ENCODE measurements at places on chromosomes 5 and 9.

GRCh38 chr9:126225611-126226609 is 100.7 kb upstream of the MVB12B start:
- DNase-seq: no peak

DNA sequence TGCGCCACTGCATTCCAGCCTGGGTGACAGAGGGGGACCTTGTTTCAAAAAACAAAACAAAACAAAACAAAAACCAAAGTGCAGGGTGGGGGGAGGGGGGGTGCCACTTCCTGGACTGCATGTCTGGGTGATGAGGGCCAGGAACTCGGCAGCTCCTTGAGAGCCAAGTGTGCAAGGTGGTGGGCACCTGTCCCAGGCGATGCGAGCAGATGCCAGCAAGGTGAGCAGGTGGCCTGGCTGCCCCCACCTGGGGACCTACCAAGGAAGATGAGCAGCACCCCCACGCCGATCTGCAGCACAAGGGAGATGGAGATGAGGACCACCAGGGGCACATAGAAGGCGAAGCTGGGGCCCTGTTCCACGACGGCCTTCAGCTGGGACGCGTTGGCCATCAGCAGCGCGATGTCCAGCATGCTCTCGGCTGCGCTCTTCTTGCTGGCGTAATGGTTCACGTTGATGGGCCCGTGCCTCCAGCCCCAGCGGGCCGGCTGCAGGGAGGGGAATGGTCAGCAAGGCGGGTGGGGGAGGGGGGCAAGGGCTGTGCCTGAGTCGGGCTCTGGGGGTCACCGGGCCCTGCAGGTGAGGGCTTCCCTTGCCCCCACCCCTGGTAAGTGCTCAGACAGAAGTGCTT is 7.8 kb downstream of the NINJ1 start:
- DNase-seq: no peak

DNA sequence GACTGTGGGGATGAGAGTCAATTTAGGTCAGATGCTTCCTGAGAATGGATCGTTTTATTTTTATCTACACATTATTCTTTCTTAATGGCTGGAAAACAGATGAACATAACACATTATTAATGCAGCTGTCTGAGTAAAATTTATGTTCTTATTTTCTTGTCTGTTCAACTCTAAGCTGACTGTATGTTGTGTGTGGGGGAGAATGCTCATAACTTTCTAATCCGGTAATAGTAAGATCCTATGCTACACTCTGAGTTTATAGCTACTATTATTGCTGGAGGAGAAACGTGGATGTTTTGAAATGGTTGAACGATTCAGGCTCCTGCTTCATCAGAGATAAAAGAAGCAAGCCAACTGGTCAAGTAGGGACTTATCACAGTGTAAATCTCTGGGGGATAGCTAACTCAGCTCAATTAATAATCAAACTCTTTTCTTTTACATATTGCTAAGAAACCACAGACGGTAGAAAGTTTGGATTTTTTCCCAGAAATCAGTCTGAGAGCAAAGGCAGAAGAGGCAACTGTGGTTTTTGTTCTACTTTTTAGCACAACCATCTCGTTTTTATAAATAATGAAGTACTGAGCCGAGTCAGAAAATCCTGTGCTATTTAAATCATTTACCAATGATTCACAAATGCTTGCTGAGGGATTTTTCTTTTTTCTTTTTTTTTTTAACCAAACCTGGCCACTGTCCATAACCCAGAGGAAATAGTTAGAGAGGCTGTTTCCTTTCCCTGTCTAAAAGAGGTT is 265.0 kb upstream of the FAM174A start:
- no peak for DNase-seq

DNA sequence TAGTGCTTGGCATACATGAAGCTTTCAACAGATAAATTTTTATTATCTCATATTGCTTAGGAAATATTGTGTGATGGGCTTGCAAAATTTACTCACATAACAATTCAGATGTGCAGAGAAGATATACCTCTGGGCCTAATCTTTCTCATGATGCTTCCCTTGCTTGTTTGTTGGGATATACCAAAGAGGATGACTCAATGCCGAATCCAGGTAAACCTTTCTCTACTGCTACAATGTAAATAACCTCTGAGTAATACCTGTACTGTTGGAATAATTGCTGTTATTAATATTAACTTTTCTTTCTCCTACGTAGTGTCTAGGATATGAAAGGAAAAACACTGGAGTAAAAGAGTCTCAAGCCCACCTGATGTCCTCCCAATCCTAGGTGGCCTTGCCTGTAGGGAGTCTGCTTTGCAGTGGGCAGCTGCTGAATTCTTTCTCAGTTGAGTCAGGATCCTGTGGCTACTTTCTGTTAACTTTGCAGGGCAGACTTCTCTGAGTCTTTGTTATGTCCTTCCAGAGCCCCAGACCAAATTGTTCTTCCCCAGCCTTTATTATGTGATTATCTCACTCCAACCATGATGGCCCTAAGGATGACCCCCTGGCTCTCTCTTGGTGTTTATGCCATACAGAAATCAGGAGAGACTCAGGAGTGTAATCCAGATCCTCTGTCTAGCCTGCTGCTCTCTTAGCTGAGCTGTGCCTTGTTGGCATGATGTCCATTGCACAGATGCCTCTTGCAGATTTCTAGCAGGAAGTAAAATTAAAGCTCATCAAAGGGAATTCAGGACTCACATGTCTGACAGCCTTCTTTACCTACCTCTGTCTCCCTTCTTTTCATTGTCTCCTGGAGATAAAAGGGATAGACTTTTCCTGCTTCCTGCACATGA is 208.1 kb downstream of the SNX18 start:
- no peak for DNase-seq

DNA sequence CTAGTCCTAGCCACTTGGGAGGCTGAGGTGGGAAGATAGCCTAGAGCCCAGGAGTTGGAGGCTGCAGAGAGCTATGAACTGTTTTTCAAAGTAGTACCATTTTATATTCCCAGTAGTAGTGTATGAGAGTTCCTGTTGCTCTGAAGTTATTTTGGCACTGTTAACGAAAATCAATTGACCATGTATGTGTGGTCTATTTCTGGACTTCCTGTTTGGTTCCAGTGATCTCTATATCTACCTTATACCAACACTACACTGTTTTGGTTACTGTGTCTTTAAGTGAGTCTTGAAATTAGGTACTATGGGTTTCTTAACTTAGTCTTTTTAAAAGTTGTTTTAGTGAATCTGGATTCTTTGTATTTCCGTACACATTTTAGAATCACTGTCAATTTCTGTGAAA is 13.6 kb downstream of the SLF1 start:
- DNase-seq: no peak

DNA sequence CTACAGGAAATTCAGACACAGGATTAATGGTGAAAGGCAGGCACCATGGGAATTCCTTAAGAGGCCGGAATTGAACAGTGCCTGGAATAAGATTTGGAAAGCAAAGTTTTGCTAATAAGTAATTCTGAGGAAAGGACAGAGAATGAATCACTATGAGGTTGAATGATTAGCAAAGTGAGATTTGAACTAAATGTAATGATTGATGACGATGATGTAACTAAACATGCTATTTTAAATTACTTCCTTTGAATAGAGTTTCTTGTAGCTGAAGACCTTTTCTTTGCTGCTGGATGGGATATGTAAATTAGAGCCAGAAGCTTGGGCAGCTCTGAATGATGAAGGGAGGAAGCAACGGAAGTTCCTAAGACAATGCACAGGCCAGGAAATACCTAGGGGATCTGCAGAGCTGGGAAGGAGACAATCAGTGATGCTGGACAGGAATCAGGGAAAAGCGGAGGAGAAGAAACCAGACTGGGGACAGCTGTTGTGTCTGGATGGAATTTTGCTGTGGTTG is 482.0 kb downstream of the PSAT1 start:
- DNase-seq: no peak

DNA sequence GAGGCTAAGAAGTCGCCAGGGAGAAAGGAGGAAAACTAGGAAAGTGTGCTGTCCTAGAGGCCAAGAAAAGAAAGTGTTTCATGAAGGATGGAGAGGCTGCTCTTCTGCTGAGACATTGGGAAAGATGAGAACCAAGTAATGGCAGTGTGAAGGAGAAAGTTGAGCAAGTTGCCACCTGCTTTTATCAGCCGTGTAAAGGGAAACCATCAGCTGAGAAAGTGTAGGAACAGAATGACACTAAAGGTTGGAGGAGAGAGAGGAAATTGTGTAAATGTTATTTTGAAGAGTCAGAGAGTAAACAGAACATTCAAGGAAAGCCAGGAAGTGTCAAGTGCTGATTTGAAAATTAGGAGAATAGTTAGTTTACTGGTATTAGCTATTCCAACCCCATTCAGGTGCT is 125.0 kb downstream of the CEMIP2 start:
- no peak for DNase-seq

- DNase-seq: no peak
Observed at GRCh38 chr9:127022913-127023660, 99.3 kb downstream of the ANGPTL2 start.

- no peak for DNase-seq
Observed at GRCh38 chr5:958701-959571, 49.7 kb upstream of the NKD2 start.

DNA sequence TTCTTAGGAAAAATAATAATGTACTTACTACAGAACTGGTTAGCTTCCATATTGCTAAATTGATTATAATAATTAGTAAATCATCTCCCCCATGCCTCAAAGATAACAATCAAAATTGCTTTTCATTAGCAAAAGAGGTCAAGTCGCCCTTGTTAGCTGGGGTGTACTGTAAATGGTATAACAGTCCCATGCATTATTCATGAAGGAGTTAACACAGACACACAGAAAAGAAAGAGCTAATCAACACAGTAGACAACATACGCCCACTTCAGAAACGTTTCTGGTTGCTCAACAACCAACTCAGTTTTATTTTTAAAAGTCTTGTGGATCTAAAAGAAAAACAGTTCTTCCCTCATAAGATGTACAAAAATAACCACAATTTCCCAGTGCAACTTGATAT is 100.2 kb downstream of the MPDZ start:
- DNase-seq: no peak

GRCh38 chr5:6379246-6379645 is 899 bp upstream of the MED10 start:
- DNase-seq: no peak

- no peak for DNase-seq
Observed at GRCh38 chr9:78601957-78602565, 305.1 kb downstream of the PSAT1 start.

- peak; percentile 57 for DNase-seq
Observed at GRCh38 chr5:140362875-140363630, 3.1 kb downstream of the SLC4A9 start.

GRCh38 chr9:91166796-91167366 is 194.8 kb downstream of the AUH start:
- DNase-seq: no peak

DNA sequence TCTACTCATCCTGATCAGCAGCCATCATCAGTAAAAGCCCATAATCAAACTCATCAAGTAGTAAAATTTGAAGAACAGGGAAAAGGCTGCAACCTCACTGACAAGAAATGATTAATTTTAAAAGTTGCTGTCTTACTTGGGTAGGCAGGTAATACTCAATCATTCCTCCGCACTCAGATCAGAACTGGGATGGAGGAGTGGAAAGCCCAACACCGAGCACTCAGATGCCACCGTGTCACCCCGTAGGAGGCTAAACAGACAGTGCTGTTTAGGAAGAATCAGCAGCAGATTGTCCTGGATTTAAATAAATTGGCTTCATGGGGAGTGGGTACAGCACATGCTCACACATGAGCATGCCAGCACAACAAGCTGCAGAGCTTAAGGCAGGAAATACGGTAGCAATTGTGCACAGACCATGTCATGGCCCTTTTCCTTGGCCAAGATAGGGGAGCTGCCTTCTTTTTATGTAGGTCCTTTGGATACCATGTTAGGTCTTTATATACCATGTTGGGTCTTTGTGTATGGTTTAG is 92.6 kb upstream of the CDH6 start:
- DNase-seq: no peak

DNA sequence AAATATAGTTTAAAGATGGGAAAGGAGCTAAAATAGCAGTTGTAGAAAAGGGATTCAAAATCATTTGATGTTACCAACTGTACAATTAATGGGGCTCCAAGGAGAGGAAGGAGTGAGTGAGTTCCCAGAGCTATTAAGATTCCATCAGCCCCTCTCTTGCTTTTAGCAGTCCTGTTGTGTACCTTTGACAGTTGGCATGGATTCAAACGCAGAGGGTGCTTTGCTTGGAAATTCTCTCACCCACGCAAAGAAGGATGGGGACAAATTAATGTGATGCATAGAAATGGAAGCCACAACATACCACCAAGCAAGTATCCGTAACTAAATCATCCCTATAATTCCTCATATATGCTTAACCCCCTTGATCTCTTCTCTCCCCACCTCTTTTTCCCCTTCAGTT is 461.3 kb downstream of the EBF1 start:
- DNase-seq: no peak

DNA sequence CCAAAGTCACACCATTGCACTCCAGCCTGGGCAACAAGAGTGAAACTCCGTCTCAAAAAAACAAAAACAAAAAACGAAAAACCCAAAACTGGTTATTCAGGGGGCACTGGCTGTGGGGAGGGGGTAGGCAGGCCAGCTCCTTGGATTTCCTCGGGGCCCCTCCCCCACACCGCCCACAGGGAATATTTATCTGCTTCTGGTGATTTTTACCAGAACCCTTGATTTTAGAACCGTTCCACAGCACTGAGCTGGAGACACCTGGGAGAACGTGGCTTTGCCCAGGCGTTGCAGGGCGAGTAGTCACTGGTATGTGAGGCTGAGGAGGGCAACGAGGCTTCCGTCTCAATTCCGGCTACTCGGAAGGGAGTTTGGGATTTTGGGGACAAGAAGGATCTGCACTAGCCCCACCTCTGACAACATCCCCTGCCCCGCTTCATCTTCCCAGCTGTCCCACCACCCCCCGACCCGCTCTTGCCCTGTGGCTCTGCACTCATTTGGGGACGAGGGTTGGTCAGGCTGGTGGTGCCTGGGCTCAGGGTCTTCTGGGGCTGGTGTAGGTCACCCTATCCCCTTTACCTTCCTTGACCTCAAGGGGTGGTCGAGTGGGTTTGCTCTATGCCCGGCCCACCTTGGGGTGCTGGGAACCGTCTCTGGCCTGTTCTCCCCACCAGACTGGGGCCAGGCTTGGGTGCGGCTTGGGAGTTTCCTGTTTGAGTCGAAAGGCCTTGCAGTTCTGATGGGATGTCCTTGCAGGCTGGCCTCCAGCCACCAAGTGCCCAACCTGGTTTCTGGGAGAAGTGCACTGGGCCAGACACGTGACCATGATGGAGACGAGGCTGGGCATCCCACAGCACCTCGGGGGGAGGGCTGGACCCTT is 3.5 kb downstream of the AHRR start:
- no peak for DNase-seq

DNA sequence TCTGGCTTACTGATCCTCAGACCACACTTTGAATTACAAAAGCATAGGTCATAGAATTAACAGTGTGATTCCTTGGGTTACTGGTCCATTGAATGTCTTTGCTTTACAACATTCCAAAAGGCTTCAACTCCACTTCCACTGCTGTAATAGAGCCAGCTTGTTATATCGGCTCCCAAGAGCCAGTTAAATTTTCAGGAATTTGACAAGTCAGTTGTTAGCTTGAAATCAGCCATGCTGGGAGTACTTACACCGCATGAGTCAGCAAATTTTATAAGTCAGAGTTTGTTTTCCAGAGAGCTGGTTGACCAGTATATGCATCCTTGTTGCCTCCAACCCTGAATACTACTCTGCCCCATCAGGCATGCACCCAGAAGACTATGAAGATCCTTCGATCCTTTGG is 73.1 kb downstream of the FOXB2 start:
- no peak for DNase-seq

GRCh38 chr5:167451076-167451475 is 840.4 kb upstream of the WWC1 start:
- DNase-seq: no peak

- DNase-seq: no peak
Observed at GRCh38 chr5:139856714-139857113, 61.1 kb downstream of the PSD2 start.

GRCh38 chr5:11955331-11955730 is 51.1 kb upstream of the CTNND2 start:
- DNase-seq: no peak

All from bone marrow (tissue), 2 donors.